NCI-H1417 treated with DMSO at 0.1 percent for 48 hours (cell line): ENCODE measurements at places on chromosomes 5 and 9.
A peak's percentile ranks its signal among the peaks of the same experiment; 100 is the strongest.

DNA sequence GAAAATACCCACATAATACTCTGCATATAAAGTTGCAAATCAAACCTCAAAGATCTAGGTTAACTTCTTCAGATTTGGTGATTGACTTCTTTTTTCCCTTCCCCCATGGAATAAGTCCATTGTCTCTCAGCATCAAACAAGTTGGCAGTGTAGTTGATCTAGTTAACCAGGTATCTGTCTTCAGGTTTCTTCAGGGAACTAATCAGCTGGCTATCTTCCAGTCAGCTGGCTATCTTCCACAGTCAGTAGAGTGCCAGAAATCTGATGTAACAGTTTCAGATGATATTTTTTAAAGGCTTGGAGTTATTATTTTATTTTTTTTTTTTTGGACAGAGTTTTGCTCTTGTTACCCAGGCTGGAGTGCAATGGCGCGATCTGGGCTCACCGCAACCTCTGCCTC is 16.8 kb downstream of the TNFSF15 start:
- no peak for DNase-seq

DNA sequence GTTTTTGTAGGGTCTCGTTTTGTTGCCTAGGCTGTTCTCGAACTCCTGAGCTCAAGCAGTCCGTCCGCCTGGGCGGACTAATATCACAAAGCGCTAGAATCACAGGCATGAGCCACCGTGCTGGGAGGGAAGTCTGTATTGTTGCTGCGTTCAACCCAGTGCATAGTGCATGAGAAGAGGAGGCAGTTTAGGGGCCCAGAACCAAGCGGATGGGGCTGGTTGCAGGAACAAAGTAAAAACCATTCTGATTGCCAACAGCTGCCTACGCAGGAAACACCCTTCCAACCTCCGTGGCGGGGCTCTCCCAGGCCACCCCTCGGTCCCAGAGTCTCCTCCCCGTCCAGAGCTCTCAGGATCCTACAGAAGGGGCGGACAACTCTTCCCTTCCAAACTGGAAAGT is 87.1 kb downstream of the ANXA2R start:
- DNase-seq = no peak

- no peak for DNase-seq
Observed at GRCh38 chr9:136372561-136373299, 739 bp downstream of the CARD9 start.

- peak; percentile 59 for DNase-seq
Observed at GRCh38 chr9:133147412-133148198, 16.1 kb downstream of the GBGT1 start.

DNA sequence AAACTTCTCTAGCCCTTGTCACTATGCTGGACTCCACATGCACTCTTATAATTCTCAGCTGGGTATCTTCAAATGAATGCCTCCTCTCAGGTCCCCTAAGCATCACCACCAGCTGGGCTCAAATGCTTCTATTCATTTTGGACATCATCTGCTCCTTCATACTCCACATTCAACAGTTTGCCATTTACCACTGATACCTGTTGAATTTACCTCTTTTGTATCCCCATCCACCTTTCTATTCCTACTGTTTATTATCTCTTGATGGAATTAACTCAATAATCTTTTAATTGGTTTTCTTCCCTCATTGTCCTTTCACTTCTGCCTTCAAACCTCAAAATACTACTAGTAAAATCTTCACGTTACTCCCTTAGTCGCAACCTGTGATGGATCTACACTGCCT is 14.5 kb downstream of the RANBP6 start:
- no peak for DNase-seq

- DNase-seq = no peak
Observed at GRCh38 chr5:15209053-15209762, 290.8 kb upstream of the FBXL7 start.

GRCh38 chr5:172740428-172741205 is 30.4 kb downstream of the DUSP1 start:
- no peak for DNase-seq

GRCh38 chr9:86918556-86918955 is 28.8 kb downstream of the GAS1 start:
- DNase-seq = no peak

DNA sequence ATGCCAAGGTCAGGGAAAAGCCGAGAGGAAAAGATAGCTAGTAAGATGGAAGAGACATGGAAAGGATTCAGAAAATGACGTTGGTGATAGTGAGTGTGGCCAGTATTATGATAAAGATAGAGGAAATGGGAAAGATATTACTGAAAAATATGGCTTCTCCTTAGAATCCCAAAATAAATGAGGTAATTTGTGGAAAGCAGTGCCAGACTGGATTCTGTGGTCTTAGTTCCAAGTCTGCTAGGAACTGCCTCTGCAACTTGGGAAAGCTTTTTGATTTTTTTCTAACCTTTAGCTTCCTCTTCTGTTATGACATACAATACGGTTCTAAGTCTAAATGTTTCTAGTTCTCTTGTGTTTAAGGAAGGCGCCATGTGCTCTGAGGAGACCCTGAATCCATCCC is 54.2 kb downstream of the GRIA1 start:
- no peak for DNase-seq

GRCh38 chr9:27436234-27436633 is 87.9 kb upstream of the IFNK start:
- DNase-seq = no peak

- DNase-seq = no peak
Observed at GRCh38 chr9:126506361-126507317, 107.1 kb upstream of the LMX1B start.

DNA sequence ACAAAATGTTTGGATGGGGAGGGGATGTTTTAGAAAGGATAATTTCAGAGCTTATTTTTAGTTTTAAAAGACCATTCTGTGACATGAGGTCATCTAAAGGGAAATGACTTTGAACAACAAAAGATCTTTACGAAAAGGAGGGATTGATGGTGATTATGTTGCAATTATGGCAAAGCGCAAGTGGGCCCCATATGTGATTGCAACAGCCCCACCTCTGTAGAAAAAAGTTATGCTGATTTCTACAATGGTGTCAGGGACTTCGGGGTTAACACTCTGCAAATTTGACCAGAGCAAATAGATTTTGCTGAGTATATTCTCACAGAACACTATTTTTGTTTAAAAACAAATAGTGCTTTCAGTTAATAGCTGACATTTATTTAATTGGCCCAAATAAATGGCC is 312.8 kb downstream of the NSG2 start:
- DNase-seq = no peak
